HFFc6 (cell line): ENCODE measurements at places on chromosomes 3 and 15. TPM values are rescaled to one million over a fixed set of nuclear protein-coding genes. Genes with fewer than 3 reads are reported as not detected.

- H3K4me1 ChIP-seq, result peaks cover 20% of the 10 kb centered on the region
- H3K27me3 ChIP-seq, result peaks cover 2% of the 10 kb centered on the region; the same call in 1 of the 2 replicates
- no peak overlapping the region; the same call in 1 of the 2 replicates for H3K4me3 ChIP-seq
- no peak for DNase-seq
- no peak overlapping the region for H3K27ac ChIP-seq
Measured at GRCh38 chr15:65845826-65846519, 23.3 kb upstream of the RAB11A start.

GRCh38 chr3:151477591-151478334 lies 16.9 kb upstream of the IGSF10 start:
- H3K27ac ChIP-seq, result no peak overlapping the region
- peaks cover 2% of the 10 kb centered on the region; the same call in 1 of the 2 replicates for H3K27me3 ChIP-seq
- H3K36me3 ChIP-seq, result no peaks in the 10 kb centered on the region
- H3K4me3 ChIP-seq, result no peak overlapping the region
- DNase-seq, result no peak
- no peaks in the 10 kb centered on the region for H3K4me1 ChIP-seq

IQCF5 gene
- not detected in 3 replicates for total RNA-seq

KLHL6 gene
- total RNA-seq, result not detected in 3 replicates

IL20RB gene
- 0.72 to 1.5 TPM (median 1.3 TPM) in 3 replicates for total RNA-seq

DISP2 gene
- total RNA-seq, result 0.19 to 0.83 TPM (median 0.44 TPM) in 3 replicates

FETUB gene
- not detected in 3 replicates for total RNA-seq

DNA sequence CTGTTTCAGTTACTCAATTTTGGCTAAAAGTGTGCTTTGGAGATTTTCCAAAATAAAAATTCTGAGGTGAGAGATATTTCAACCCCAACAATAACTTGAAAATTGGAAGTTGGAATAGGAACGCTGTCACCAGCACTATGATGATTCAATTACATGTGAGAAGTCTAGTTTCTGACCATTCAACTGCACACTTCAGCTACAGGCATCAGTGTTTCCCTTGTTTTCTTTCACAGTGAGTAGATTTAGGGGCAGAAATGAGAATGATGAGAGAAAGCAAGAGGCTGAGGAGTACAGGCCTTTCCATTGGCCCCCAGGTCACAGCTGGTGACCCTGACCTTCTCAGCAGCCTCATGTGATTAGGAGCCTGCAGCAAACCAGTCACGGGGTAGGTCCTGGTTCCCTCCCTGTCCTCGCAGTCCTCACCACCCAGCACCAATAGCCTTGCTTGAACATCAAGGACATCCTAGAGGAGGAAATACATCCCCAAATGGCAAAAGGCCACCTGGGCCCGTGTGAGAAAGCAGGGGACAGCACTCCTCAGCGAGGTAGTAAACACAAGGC lies 10.0 kb upstream of the FILIP1L start:
- H3K4me1 ChIP-seq, result peaks cover 25% of the 10 kb centered on the region
- H3K36me3 ChIP-seq, result no peaks in the 10 kb centered on the region
- no peaks in the 10 kb centered on the region for H3K27me3 ChIP-seq

DNA sequence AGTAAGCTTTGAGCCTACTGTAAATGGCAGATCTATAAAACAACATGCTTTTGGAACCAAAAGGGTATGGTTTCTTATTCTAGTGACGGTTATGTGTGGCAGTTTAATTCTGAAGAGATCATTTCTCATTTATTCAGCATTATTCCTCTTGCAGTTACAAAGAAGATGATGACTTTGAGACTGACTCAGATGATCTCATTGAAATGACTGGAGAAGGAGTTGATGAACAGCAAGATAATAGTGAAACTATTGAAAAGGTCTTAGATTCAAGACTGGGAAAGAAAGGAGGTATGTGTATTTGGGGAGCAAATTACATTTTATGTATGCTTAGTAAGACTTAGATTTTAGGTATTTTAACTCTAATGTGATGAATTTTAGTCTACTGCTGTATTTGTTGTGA lies 41.5 kb downstream of the CHD2 start:
- H3K4me3 ChIP-seq, result no peak overlapping the region
- no peak for DNase-seq
- peak overlapping the region; percentile 47; the same call in 1 of the 2 replicates for H3K27ac ChIP-seq
- no peaks in the 10 kb centered on the region; the same call in 1 of the 2 replicates for H3K27me3 ChIP-seq

DNA sequence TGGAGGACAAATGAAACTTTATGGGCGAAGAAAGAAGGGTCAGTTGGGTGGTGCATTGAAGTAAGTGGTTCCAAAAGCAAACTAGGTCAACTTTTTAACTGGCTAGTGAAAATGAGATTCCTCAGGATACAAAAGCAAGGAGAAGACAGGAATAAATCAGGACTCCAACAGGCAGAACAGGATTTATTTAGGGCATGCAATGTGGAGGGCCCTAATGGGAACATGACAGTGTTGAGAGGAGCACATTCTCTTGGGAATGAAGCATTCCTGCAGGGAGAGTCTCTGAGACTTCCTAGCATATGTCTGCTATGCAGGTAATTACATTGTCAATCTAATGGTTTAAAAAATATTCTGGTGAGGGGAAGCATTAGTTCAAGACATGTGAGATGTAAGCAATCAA lies 8.7 kb downstream of the NPAP1 start:
- H3K27ac ChIP-seq, result no peak overlapping the region
- H3K27me3 ChIP-seq, result no peaks in the 10 kb centered on the region
- no peaks in the 10 kb centered on the region for H3K36me3 ChIP-seq

HRG gene
- total RNA-seq, result not detected in 2 replicates

POLQ gene
- total RNA-seq, result 3.9 to 7.9 TPM (median 6.9 TPM) in 3 replicates

GRCh38 chr3:38371541-38372213 lies 25.1 kb downstream of the XYLB start:
- DNase-seq, result no peak
- peaks cover 19% of the 10 kb centered on the region for H3K36me3 ChIP-seq
- no peaks in the 10 kb centered on the region for H3K4me1 ChIP-seq

DNA sequence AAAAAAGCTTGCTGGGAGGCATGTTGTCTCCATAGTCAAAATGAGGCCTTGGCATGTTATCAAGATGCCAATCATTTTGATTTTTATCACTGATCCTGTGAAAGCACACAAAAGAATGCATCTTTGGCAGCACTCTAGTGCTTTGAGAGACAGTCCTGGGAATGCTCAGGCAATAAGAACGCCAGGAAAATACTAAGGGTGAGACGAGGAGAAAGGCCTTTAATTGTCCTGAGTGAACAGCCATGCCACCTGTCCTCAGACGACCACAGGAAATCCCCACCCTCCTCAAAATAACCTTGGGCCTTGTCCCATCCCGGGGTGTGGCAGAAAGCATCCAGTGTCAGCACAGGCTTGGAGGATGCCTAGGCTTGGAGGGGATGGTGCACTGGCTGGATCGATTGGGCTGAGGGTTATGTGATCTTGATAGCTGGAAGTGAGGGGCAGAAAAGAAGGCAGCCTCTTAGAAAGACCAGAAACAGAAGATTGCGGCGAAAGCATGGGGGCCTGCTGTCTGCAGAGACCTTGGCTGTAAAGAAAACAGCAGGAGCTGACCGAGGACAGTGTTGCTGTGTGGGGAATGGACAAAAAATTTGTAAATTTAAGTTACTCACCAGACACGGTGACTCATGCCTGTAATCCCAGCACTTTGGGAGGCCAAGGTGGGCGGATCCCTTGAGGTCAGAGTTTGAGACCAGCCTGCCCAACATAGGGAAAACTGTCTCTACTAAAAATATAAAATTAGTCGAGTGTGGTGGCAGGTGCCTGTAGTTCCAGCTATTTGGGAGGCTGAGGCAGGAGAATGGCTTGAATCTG lies 7.3 kb downstream of the TMEM158 start:
- peaks cover 57% of the 10 kb centered on the region for H3K4me1 ChIP-seq
- peaks cover 2% of the 10 kb centered on the region for H3K27me3 ChIP-seq
- peaks cover 5% of the 10 kb centered on the region for H3K36me3 ChIP-seq
- H3K27ac ChIP-seq, result peak overlapping the region; percentile 71

ARHGEF26 gene
- total RNA-seq, result not detected in 2 replicates

SCN5A gene
- 0.02 TPM in 1 of 3 replicates, not detected in the others for total RNA-seq

CLRN1 gene
- not detected in 3 replicates for total RNA-seq

DNA sequence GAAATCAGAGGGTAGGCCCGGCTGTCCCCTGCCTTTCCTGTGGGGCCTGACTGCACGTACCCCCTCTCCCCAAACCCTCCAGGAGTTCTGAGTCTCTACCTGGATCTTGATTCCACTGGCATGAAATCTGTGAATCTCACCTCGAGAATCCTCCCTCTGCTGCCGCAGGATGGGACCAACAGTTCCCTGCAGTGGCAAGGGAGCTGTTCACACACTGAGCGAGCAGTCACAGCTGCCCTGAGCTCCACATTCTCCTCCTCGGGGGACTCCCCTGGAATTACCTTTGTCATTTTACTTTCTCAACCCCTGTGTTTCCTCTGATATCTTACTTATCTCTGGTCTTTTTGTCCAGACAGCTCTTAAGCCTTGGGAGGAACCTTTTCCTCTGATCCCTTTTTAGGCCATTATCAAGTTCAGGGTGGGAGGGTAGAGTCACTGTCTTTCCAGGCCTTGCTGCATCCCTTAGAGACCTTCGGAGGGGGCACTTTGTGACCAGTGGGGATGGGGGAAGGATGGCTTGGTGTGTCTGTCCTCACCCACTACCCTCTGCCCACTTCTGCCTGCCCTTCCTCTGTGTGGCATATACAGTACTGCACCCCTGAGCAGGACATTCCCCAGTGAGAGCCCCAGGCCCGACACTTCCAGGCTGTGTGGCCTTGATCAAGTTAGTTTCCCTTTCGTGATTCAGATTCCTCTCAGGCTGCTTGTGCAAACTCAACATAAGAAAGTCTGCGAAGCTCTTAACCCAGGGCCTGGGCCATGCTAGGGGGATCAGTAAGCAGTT lies 42.0 kb downstream of the CACNA2D3 start:
- peaks cover 5% of the 10 kb centered on the region; the same call in 1 of the 2 replicates for H3K36me3 ChIP-seq
- no peaks in the 10 kb centered on the region for H3K4me1 ChIP-seq
- no peak overlapping the region for H3K27ac ChIP-seq

- peaks cover 2% of the 10 kb centered on the region; the same call in 1 of the 2 replicates for H3K27me3 ChIP-seq
- peak overlapping the region; percentile 97 for H3K4me3 ChIP-seq
- H3K36me3 ChIP-seq, result peaks cover 6% of the 10 kb centered on the region
- DNase-seq, result peak; percentile 63
- H3K27ac ChIP-seq, result peak overlapping the region; percentile 81
- peaks cover 34% of the 10 kb centered on the region for H3K4me1 ChIP-seq
Measured at GRCh38 chr15:55993804-55994560, 570 bp upstream of the NEDD4 start.

TJP1 gene
- total RNA-seq, result 59.8 to 72.8 TPM (median 62.9 TPM) in 3 replicates

DNA sequence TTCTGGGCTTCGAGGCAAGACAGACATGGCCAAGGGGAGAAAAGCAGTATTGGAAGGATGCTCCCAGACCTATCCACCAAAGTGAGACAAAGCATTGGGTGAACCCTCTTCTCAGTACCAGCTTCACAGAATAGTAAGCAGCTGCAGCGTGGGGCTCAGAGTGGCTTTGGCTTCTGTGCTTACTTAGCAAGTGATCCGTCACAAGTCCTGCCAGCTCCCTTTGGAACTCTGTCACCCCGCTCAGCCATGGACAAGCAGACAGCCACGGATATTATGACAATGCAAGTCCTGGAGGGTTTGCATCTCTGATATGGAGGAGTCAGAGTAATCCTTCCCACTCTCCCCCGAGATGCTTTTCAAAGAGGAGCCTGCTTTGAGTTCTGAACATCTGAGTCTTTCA lies 90.8 kb downstream of the SLCO3A1 start:
- no peaks in the 10 kb centered on the region for H3K36me3 ChIP-seq
- peak overlapping the region; percentile 62; the same call in 1 of the 2 replicates for H3K27ac ChIP-seq
- DNase-seq, result no peak
- no peak overlapping the region for H3K4me3 ChIP-seq

ILDR1 gene
- not detected in 2 replicates for total RNA-seq

DNA sequence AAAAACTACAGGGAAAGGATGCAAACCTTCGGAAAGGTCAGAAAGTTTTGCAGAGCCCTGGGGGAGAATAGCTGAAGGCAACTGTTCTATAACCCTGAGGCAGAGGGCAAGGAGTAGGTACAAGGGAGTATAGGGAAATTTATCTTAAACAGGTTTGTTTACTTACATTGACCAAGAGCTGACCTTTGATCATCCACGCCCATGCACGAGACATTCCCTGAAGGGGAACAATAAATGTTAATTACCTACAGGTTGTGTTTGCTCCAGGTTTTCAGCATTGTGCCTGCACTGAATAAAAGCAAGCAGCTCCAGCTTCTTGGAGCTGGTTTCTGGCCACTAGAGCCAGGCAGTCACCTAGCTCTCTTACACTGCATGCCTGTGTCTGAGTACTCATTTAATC lies 524.5 kb upstream of the TGFBR2 start:
- no peaks in the 10 kb centered on the region for H3K27me3 ChIP-seq
- H3K4me3 ChIP-seq, result no peak overlapping the region
- peaks cover 13% of the 10 kb centered on the region for H3K4me1 ChIP-seq
- DNase-seq, result no peak
- no peak overlapping the region for H3K27ac ChIP-seq

GRCh38 chr3:165185707-165186327 lies 10.4 kb downstream of the SLITRK3 start:
- peaks cover 1% of the 10 kb centered on the region; the same call in 1 of the 2 replicates for H3K27me3 ChIP-seq
- H3K36me3 ChIP-seq, result no peaks in the 10 kb centered on the region
- no peaks in the 10 kb centered on the region for H3K4me1 ChIP-seq
- H3K4me3 ChIP-seq, result no peak overlapping the region
- DNase-seq, result peak; percentile 24

GRCh38 chr3:189368384-189368783 lies 196.6 kb downstream of the TPRG1 start:
- H3K4me1 ChIP-seq, result no peaks in the 10 kb centered on the region
- H3K27me3 ChIP-seq, result no peaks in the 10 kb centered on the region
- H3K27ac ChIP-seq, result no peak overlapping the region
- H3K4me3 ChIP-seq, result no peak overlapping the region
- H3K36me3 ChIP-seq, result no peaks in the 10 kb centered on the region
- no peak for DNase-seq

GRCh38 chr3:31448035-31448881 lies 84.5 kb upstream of the STT3B start:
- no peak overlapping the region for H3K4me3 ChIP-seq
- no peaks in the 10 kb centered on the region for H3K36me3 ChIP-seq
- no peak for DNase-seq
- H3K27ac ChIP-seq, result no peak overlapping the region
- no peaks in the 10 kb centered on the region; the same call in none of the 2 replicates for H3K27me3 ChIP-seq

DNA sequence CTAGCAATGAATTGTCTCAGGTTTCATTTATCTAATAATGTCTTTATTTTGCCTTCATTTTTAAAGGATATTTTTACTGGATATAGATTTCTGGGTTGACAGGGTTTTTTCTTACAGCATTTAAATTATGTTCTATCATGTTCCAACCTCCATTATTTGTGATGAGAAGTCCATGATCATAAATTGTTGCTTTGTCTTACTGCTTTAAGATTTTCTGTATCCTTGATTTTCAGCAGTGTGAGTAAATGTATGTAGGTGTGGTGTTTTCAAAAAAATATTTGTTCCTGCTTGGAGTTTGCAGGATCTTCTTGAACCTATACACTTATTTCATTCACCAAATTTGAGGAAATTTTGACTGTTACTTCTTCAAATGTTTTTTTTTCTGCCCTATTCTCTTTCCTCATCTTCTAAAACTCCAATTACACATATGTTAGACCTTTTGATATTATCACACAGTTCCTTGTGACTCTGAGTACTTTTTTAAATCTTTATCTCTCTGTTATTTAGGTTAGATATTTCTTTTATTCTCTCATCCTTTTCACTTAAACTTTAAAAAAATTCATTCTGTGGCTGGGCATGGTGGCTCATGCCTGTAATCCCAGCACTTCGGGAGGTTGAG lies 43.7 kb upstream of the SELENOK start:
- H3K4me3 ChIP-seq, result no peak overlapping the region
- H3K4me1 ChIP-seq, result peaks cover 3% of the 10 kb centered on the region
- peaks cover 3% of the 10 kb centered on the region for H3K27me3 ChIP-seq
- DNase-seq, result no peak
- no peaks in the 10 kb centered on the region for H3K36me3 ChIP-seq
